Urinary bladder (tissue), 4 donors: ENCODE measurements at places on chromosomes 2 and 18. TPM values are rescaled to one million over a fixed set of nuclear protein-coding genes. Genes with fewer than 3 reads are reported as not detected.

CDH2 gene
- 1.8 TPM for polyA plus RNA-seq

IL1F10 gene
- not detected for polyA plus RNA-seq

MARCHF7 gene
- polyA plus RNA-seq = 65.3 TPM

CFAP65 gene
- polyA plus RNA-seq = not detected
